ENCODE measurements at places on chromosomes 16 and 17. TPM values are rescaled to one million over a fixed set of nuclear protein-coding genes. Genes with fewer than 3 reads are reported as not detected.

Gene PRSS36
- total RNA-seq, result 1.1 TPM

Gene GNAO1
- 6.7 TPM for total RNA-seq

Gene KRT33B
- not detected for total RNA-seq

Gene HOXB6
- total RNA-seq, result not detected

Gene VTN
- total RNA-seq, result 0.28 TPM

DNA sequence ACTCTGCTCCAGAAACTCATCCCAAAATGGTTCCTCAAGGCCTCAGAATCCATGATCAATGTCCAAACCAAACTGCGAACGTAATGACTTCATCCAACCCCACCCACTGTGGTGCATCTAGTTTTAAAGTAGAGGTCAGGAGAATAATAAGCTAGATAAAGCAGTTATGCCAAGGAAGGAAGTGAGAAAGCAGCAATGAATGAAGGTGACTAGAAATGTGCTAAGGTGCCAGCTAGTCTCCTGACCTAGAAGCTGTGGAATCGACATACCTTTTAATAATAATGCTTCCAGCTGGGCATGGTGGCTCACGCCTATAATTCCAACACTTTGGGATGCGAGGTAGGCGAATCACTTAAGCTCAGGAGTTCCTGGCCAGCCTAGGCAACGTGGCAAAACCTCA lies 99.2 kb downstream of the SMG6 start:
- H3K36me3 ChIP-seq, result peaks cover 22% of the 10 kb centered on the region
- DNase-seq, result no peak
- H3K27me3 ChIP-seq, result no peaks in the 10 kb centered on the region
- H3K4me3 ChIP-seq, result no peak overlapping the region

DNA sequence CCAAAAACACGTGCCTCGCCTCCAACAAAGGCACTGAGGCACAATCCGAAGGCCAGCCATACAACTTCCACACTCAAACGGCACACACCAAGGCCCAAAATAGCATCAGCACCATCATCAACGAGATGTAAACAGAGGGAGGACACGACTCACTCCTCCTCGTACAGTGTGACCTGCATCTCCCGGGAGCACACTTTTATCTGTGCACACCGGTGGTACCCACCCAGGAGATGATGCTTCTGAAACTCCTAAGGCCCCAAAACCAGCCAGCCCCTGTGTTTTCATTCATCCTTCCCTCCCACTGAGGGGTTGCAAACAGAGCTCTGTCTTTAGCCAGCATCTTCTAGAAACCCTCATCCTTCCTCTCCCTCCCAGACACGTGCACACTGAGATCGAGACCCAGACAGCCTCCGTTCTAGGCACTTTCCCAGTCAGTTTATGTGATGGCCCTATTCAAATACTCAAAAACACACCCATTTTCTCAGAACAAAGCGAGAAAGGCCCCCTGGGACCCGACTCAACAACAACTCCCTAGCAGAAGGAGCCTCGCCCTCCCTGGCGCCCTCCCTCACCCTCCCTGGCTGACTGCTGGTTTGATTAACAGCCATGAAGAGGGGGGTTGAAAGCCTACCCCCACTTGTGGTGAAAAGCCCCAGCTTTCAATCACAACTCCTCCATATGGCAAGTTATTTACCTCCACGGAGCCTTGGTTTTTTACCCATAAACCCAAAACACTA lies 76.3 kb downstream of the GAS7 start:
- peak overlapping the region; percentile 22 for H3K4me3 ChIP-seq
- H3K27me3 ChIP-seq, result peaks cover 8% of the 10 kb centered on the region
- peak overlapping the region; percentile 40 for H3K27ac ChIP-seq
- DNase-seq, result no peak

DNA sequence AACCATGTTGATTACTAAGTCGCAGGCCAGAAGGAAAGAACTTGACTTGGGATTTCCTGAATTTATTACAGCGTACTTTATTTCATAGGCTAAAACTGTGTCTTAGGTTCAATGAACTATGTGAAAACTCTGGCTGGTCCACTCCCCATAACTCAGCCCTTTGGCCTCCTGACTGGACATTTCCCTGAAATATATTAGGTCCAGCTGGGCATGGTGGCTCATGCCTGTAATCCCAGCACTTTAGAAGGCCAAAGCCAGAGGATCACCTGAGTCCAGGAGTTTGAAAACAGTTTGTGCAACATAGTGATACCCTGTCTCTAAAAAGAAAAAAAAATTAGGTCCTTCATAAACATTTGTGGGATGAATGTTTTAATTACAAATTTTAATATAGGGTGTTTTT lies 97.0 kb downstream of the CYLD start:
- DNase-seq, result no peak
- peaks cover 7% of the 10 kb centered on the region for H3K4me1 ChIP-seq
- H3K27me3 ChIP-seq, result peaks cover 24% of the 10 kb centered on the region
- no peaks in the 10 kb centered on the region for H3K36me3 ChIP-seq
- H3K4me3 ChIP-seq, result no peak overlapping the region
- no peak overlapping the region for H3K27ac ChIP-seq

- H3K4me3 ChIP-seq, result no peak overlapping the region
- no peak overlapping the region for H3K27ac ChIP-seq
- no peaks in the 10 kb centered on the region for H3K4me1 ChIP-seq
- H3K36me3 ChIP-seq, result no peaks in the 10 kb centered on the region
These were observed 22.6 kb downstream of the LGALS3BP start for GRCh38 chr17:78957128-78957527.

- H3K36me3 ChIP-seq, result peaks cover 2% of the 10 kb centered on the region
- no peak overlapping the region for H3K27ac ChIP-seq
- no peak for DNase-seq
These were observed 10.8 kb upstream of the TLCD3B start for GRCh38 chr16:30041841-30042240.

- no peak overlapping the region for H3K4me3 ChIP-seq
- DNase-seq, result peak; percentile 26
- H3K4me1 ChIP-seq, result no peaks in the 10 kb centered on the region
- H3K27ac ChIP-seq, result no peak overlapping the region
- H3K36me3 ChIP-seq, result no peaks in the 10 kb centered on the region
These were observed 787 bp downstream of the CDH11 start for GRCh38 chr16:65120831-65121721.

- H3K27ac ChIP-seq, result no peak overlapping the region
- H3K27me3 ChIP-seq, result no peaks in the 10 kb centered on the region
- no peak for DNase-seq
- peaks cover 2% of the 10 kb centered on the region for H3K4me1 ChIP-seq
- no peak overlapping the region for H3K4me3 ChIP-seq
These were observed 13.1 kb downstream of the MRM3 start for GRCh38 chr17:795276-795675.

- peaks cover 17% of the 10 kb centered on the region for H3K4me1 ChIP-seq
- no peak for DNase-seq
- peaks cover 30% of the 10 kb centered on the region for H3K27me3 ChIP-seq
- H3K36me3 ChIP-seq, result peaks cover 3% of the 10 kb centered on the region
These were observed 803 bp upstream of the TLCD2 start for GRCh38 chr17:1710807-1711553.
